ENCODE measurements at places on chromosomes 12 and 14.
A peak's percentile ranks its signal among the peaks of the same experiment; 100 is the strongest.

GRCh38 chr14:75479770-75480600 lies 42.3 kb upstream of the BATF start:
- no peak for DNase-seq

DNA sequence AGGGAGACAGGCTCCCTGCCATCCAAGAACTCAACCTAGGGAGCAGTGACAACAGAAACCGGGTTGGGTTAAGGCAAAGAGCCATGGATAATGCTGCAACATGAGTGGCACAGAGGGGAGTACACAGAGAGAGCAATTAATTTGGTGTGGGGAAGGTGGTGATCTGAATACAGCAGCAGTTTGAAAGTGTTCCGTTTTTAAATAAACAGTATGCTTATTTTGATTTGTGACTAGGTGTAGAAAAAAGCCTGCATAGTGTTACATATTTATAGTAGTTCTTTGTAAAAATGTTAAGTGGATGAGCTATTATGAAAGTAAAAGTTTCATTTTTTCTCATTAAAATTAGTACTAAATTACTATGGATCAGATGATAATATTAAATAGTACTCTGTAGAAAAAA lies 8.7 kb downstream of the AKAP5 start:
- DNase-seq = no peak

DNA sequence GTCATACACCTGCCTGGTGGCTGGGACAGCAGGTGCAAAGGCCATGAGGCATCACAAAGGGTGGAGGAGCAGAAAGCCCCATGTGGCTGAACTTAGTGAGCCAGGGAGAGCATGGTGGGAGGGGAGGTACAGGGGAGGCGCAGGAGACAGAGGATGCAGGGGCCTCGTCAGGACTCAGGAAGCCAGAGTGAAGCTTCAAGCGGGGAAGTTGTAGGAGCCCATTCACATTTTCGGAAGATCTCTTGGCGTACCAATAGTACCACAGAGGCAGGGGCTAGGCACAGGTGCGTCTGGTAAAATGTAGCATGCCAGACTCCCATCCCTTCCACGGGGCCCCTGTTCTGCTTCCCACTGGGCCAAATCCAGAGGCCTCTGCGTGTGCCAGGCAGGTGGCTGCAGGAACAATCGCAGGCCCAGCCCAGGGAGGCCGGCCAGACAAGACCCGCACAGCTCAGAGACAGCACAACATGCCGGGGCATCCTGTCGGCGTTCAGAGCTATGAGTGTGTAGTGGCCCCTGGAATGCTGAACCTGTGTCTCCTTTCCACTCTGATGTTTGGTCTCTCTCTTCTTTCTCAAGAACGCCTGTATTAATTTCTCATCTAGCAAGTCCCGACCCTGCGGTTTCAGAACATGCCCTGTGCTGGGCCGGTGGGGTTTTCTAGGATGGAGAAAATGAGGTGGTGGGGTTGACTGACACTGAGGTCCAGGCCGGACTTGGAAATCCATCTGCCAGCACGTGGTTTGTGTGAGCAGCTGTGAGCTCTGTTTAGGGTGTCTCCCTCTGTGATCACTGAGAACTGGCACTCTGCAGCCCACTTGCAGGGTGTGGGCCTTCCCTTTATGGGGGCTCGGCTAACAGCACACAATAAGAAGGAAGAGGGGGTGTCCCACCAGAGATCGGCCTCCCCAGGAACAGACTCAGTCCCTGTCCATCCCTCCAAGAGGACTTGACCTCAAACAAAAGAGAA lies 5.5 kb upstream of the TMEM132D start:
- DNase-seq = no peak

- no peak for DNase-seq
Measured at GRCh38 chr14:104603711-104604401, 716 bp downstream of the TMEM179 start.

- no peak for DNase-seq
Measured at GRCh38 chr12:32743264-32743663, 12.4 kb downstream of the YARS2 start.

DNA sequence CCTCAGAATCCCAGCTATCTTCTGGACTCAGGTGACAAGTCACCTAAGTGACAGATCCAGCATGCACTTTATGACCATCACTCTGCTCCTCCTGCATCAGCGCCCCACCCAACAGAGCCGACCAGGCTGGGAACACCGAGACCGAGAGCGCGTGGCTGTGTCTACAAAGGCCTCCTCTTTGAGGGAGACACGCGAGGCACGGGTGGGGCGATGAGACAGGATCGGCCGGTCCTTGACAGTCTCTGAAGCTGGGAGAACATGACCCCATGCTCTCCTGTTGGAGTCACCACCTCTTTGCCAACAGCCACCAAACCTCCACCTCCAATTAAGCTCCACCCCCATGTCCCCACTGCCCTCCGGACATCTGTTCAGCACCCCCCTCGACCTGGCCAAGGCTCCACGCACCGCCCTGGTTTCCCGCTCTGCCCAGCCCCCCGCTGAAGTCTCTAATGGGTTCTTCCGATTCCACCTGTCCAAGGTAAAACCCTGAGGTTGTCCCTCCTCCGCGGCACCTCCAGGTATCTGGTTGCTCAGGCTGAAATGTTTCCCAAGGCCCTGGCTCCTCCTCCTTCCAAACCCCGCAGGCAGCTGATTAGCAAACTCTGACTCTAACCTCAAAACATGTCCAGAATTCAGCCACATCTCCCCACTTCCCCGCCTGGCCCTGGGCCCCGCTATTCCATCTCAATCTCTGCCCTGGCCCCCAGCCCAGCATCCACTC lies 31.5 kb downstream of the HSP90AA1 start:
- DNase-seq = no peak

DNA sequence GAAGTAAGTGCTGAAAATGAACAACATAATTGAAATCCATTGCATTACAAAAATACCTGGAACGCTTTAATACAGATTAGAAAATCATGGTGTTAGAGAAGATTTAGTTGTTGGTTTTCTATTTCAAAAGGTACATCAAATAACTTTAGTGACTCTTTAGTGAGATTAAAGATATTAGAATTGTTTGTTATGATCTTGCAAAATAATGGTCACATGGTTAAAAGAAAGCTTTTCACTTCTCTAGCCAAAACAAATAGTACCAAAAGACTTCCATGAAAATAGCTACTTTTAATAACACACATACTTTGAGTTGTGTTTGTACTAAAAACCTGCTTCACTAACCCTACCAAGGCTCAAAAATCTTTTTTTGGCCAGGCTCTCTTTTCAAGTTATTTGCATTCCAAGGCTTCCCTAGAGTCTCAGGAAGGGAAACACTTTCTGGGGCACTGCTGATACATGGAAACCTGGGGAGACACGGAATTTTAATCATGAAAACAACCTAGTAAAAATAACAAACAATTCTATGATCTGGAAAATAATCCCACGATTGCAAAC lies at the start of gene SLCO1A2:
TSS of gene SLCO1A2 (minus strand) at position 147 of the 555 bp plus-strand sequence. CDS start 270 bp downstream, outside the sequence.
- no peak for DNase-seq

DNA sequence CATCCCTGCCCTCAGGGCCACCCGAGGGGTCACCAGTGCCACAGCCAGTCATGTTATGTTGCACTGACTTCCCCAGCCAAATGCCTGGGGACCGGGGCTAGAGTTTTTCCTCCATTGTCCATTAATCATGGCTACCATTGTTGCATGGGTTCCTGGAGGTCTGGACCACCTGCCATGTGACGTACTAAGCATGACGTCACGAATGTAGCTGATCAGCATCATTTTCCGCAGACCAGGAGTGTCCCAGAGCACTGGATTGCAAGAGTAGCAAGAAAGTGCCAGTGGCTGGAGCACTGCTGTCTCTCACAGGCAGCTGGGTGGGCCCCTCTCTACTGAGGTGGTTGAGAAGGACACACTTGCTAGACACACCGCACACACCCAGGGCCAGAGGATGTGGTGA lies 6.9 kb upstream of the C14orf180 start:
- no peak for DNase-seq

- DNase-seq = no peak
Measured at GRCh38 chr12:30754383-30754749, 385 bp downstream of the CAPRIN2 start.

DNA sequence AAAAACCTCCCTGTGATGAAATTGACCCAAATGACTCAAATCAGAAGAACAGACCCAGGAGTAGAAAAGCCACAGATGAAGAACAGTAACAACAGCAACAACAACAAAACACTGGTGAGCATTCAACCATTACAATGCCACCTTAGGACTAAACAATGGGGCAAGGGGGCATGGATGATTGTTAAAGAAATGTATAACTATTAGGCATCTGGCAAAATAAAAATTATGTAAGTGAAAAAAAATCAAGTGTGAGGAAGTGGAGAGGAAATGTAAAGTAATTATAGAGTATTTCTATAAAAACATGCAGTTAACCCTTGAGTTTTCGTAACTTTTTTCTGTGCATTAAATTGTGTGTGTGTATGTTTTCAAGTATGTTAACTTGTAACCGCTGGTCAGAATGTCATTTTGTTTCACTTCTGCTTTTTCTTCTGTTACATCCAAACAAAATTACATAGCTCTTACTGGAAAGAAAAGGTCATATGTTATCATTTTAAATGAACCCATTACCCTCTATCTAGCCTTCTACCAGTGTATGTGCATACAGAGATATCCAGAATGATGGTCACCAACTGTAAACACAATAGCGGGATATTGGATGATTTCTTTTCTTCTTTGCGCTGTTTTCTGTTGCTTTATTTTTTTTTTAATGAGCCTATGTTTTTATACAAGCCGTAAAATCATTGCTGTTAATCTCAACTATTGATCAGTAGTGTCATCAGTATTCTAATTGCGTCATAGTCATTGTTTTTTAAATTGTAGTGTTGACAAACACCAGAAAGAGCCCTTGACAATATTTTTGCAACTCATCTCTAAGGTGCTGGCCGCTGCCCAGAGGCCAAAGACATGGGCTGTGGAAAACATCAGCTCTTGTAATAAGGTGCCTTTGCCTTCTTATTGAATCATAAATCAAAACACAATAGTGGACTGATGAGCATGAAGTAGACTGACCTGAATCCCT lies 170.6 kb downstream of the CRADD start:
- DNase-seq = no peak

GRCh38 chr14:96112032-96112431 lies 72.9 kb downstream of the C14orf132 start:
- DNase-seq = no peak

- DNase-seq = no peak
Measured at GRCh38 chr12:59182658-59183455, 262.6 kb upstream of the LRIG3 start.

DNA sequence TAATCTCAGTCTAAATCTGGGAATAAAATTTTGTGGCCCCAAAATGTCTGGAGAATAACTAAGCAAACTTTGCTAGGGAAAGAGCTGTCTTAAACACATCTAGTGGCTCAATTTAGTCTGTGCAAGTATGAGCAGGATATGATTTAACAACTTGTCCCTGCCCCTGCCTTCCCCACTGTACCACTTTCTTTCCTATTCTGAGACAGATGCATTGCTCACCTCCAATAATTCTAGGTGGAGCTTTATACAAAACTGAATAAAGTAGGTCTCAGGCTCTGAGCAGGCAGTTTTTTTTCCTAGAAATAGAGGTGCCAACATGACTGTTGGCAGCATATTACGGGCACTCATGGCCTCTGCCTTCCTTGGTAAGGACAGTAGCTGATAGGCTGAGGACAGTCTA lies 412.1 kb downstream of the DAD1 start:
- DNase-seq = no peak

- no peak for DNase-seq
Measured at GRCh38 chr14:74710480-74710879, 2.4 kb downstream of the AREL1 start.

DNA sequence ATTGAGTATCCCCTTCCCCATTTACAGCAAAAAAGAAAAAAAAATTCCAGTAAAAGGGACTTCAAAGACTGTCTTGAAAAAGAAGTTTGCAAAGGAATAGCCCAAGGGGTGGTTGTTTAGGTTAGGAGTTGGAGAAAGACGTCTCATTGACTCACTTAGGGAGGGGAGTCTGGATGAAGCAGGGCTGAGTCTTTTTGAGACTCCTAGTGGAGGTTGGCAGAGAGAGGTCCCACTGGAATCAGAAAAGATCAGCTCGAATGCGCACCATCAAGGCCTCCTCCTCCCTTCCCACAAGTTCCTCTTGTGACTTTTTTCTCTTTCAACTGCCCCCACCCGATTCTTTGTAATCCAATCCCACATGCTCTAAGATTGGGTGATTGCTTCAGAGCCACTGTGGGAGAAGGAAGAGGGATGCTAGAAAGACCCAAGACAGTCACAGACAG lies 1.9 kb downstream of the ARHGEF40 start:
- no peak for DNase-seq

GRCh38 chr14:85057221-85057620 lies 472.7 kb upstream of the FLRT2 start:
- DNase-seq = peak; percentile 72

DNA sequence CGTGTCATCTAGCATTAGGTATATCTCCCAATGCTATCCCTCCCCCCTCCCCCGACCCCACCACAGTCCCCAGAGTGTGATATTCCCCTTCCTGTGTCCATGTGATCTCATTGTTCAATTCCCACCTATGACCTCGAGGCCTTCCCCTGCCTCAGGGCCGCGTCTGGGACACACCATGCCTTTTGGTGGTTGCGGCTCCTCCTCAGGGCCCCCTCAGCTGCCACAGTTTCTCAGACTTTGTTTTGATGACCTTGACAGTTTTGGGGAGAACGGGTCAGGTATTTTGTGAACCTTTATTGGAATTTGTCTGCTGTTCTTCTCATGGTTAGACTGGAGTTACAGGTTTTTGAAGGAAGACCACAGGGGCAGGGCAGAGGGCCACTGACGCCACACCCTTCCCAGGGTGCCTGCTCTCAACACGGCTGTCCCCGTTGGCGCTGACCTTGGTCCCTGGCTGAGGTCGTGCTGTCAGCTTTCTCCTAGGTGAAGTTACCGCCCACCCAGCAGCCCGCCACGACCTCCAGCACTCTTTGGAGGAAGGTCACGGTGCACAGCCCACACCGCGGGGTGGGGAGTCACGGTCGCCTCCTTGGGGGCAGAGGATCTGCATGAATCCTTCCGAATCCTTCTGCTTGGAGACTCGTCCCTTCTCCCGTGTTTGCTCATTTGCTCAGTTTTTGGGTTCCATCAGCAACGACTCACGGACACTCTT lies 130.5 kb downstream of the KIF26A start:
- DNase-seq = no peak

GRCh38 chr12:68890701-68891113 lies 42.3 kb downstream of the CPM start:
- DNase-seq = no peak

- no peak for DNase-seq
Measured at GRCh38 chr14:81565441-81566290, 32.0 kb upstream of the SEL1L start.

- DNase-seq = no peak
Measured at GRCh38 chr12:92871116-92871515, 58.0 kb downstream of the EEA1 start.

DNA sequence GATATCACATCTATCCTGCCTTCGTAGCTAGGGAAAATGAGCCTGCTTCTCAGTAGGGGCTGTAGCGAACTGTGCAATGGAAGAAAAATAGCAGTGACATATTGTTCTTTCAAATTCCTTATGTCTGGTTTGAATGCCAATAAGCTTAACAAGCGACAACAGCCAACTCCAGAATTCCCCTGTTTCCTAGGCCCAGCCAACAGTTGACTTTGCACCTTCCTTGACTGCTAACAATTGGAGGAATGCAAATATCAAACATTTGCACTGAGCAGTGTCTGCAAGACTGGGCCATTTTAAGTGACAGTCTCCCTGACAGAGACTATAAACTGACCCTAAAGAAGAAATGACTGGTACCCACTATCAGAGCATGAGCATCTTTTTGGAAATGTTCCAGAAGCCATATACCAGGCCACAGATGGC lies 12.0 kb upstream of the SERPINA1 start:
- no peak for DNase-seq

Data from dermis microvascular lymphatic vessel endothelial cell (primary cell).